ENCODE measurements at places on chromosomes 2 and 18. TPM values are rescaled to one million over a fixed set of nuclear protein-coding genes. Genes with fewer than 3 reads are reported as not detected.
A peak's percentile ranks its signal among the peaks of the same experiment; 100 is the strongest.

DNA sequence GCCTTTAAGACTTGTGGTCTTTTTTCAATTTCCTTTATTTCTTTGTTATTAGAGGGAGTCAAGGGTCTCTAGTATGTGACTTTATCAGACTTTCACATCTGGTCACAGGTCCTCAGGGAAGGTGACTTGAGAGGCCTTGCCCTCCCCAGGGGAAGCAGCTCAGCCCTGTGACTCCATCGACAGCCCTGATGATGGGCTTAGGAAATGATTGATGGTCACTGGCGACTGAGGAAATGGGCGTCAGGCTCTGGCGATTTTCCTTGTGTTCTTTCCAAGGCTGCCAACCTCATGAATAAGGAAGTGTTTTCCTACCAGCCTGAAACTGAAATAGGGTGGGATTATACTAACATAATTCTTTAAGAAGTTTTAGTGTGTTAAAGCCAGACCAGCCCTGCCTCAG, 21.1 kb downstream of the SERPINE2 start:
- H3K36me3 ChIP-seq: no peaks in the 10 kb centered on the region
- H3K27me3 ChIP-seq: no peaks in the 10 kb centered on the region

- peaks cover 49% of the 10 kb centered on the region for H3K36me3 ChIP-seq
- no peak overlapping the region for H3K4me3 ChIP-seq
- no peak for DNase-seq
- no peaks in the 10 kb centered on the region for H3K4me1 ChIP-seq
Observed at GRCh38 chr2:20257411-20257810, 32.5 kb upstream of the SDC1 start.

GRCh38 chr18:11553098-11553940, 56.1 kb upstream of the SLC35G4 start:
- no peaks in the 10 kb centered on the region for H3K27me3 ChIP-seq
- no peaks in the 10 kb centered on the region for H3K36me3 ChIP-seq
- H3K4me1 ChIP-seq: no peaks in the 10 kb centered on the region

- no peaks in the 10 kb centered on the region for H3K36me3 ChIP-seq
- H3K27ac ChIP-seq: no peak overlapping the region
- no peak for DNase-seq
- peaks cover 19% of the 10 kb centered on the region for H3K4me1 ChIP-seq
- H3K27me3 ChIP-seq: peaks cover 3% of the 10 kb centered on the region
Observed at GRCh38 chr2:206213514-206213845, 53.8 kb downstream of the EEF1B2 start.

DNA sequence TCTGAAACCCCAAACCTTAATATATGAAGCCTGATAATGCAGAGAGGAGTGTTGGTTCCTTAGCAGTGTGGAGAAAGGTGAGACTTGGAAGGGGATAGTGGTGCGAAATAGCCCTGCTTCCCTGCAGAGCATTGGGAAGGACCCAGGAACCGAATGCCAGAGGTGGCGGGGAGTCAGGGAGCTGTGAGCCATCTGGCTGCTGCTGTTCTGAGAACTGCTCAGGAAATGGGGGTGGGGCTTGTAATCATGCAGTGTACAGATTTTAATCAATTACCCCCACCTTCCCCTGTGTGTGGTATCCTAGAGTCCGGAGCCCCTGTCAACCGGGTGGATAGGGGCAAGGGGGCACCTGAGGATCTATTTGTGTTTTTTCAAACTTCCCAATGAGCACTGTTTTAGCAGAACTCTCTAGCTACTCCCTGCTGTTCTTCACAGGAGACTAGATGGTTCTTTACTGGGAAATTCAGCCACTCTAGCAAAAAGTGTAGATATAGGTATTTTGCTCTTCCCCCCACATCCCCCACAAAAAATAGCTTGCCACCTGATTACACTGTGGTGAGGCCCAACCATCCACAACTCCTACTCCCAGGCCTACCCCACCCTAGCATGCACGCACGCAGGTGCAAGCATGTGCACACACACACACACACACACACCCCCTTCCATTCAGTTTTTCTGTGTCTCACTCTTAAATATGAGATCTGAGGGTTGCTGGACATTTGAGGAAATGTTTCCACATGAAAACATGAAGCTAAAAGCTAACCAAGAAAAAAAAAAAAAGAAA, 30.1 kb upstream of the MBOAT2 start:
- peak; percentile 13 for DNase-seq
- no peaks in the 10 kb centered on the region for H3K36me3 ChIP-seq
- H3K4me1 ChIP-seq: no peaks in the 10 kb centered on the region
- no peak overlapping the region for H3K27ac ChIP-seq
- no peaks in the 10 kb centered on the region for H3K27me3 ChIP-seq

GRCh38 chr18:10872304-10872703, 277.1 kb downstream of the PIEZO2 start:
- H3K27me3 ChIP-seq: no peaks in the 10 kb centered on the region
- H3K4me1 ChIP-seq: no peaks in the 10 kb centered on the region
- no peaks in the 10 kb centered on the region for H3K36me3 ChIP-seq
- no peak for DNase-seq
- no peak overlapping the region for H3K4me3 ChIP-seq

GRCh38 chr2:228181098-228182019, at the start of gene SPHKAP:
SPHKAP (minus strand) TSS chr2:228181687; CDS start chr2:228181598, 89 bp downstream.
- peaks cover 21% of the 10 kb centered on the region for H3K27me3 ChIP-seq
- H3K27ac ChIP-seq: no peak within 1 kb of the TSS
- no peak for DNase-seq
- no peaks in the 10 kb centered on the region for H3K4me1 ChIP-seq
- H3K36me3 ChIP-seq: no peaks in the 10 kb centered on the region

DNA sequence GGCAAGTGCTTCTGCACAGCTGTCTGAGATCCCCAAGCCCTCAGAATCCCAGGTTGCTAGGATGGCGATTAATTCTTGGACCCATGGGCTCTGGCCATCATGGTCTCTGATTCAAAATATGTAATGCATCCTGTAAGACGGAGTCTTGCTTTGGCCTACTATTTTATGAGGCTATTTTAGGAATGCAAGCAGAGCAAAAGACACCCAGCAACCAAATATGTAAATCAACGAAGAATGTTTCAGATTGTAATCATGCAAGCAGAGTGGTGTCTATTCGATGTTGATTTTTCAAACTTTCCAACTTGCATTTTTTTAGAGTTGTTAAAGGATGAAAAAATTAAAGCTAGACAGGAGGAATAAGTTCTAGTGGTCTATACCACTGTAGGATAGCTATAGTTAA, 154.8 kb downstream of the COL6A3 start:
- no peaks in the 10 kb centered on the region for H3K27me3 ChIP-seq
- peak; percentile 48 for DNase-seq
- no peak overlapping the region for H3K4me3 ChIP-seq

DNA sequence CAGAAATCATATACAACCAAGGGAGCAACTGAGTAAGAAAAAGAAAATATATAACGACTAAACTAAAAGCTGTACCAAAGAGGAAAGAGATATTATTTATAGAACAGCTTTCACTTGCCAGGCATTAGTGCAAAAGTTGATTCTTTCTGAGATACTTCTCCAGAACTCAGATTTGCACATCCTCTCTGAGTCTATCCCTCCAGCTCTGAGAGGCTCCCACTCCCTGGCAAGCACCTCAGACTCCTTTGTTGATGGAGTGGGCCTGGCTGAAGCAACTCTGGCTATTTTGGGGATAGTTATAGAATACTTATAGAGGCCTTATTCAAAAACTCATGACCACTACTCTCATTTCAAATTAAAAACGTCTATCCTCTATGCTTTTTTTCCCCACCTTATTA, 501.6 kb upstream of the TNP1 start:
- no peaks in the 10 kb centered on the region for H3K36me3 ChIP-seq
- H3K27ac ChIP-seq: no peak overlapping the region
- no peaks in the 10 kb centered on the region for H3K27me3 ChIP-seq

DNA sequence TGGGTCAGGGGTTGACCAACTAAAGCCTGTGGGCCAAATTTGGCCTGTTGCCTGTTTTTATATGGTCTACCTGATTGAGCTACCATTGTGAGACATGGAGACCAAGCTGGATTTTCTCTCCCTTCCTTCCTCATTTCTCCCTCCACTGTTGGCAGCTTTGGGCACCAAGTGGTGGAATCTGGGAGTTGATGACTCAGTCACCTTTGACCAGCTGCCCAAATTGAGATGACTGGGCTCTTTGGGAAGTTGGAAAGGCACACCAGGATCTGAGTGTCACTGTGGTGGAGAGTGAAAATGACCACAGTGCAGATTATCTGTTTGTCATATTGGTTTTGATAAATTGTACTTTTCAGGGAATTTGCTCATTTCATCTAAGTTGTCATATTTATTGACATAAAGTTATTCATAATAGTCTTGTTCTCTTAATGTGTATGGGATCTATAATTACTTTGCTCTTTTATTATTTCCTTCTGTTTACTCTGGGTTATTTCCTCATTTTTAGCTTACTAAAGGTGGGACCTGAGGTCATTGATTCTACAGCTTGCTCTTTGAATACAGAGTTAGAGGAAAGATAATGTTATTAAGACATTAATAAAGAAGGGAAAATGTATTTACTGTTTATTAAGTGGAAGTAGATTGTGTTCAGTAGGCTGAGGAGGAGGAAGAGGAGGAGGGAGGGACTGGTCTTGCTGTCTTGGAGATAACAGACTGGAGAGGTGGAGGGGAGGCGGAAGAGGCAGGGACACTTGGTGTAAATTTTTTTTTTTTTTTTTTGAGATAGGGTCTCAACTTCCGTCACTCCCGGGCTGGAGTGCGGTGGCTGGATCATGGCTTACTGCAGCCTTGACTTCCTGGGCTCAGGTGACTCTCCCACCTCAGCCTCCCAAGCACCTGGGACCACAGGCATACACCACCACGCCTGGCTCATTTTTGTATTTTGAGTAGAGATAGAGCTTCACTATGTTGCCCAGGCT, 31.8 kb downstream of the AGFG1 start:
- H3K4me1 ChIP-seq: peaks cover 9% of the 10 kb centered on the region
- H3K27me3 ChIP-seq: no peaks in the 10 kb centered on the region
- H3K4me3 ChIP-seq: no peak overlapping the region
- H3K36me3 ChIP-seq: peaks cover 3% of the 10 kb centered on the region
- peak; percentile 58 for DNase-seq

- H3K27ac ChIP-seq: no peak overlapping the region
- peak; percentile 51 for DNase-seq
- H3K36me3 ChIP-seq: no peaks in the 10 kb centered on the region
- H3K4me3 ChIP-seq: no peak overlapping the region
- H3K4me1 ChIP-seq: peaks cover 5% of the 10 kb centered on the region
Observed at GRCh38 chr18:59180150-59180845, 39.7 kb upstream of the GRP start.

DNA sequence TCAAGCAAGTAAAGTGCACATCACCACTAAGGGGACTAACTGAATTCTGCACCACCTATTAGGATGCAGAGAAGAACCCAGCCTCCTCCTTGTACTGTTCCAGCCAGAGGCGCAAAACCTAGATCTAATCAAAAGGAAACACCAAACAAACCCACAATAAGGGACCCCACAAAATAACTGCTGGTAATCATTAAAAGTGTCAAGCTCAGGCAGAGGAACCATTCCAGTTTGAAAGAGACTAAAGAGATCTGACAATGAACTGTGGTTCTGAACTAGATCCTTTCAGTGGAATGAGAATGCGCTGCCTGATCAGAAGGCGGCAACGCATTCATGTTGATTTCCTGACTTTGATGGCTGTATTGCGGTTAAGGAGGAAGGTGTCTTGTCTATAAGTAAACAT, 16.8 kb downstream of the HDLBP start:
- no peak overlapping the region for H3K27ac ChIP-seq
- no peak overlapping the region for H3K4me3 ChIP-seq
- no peaks in the 10 kb centered on the region for H3K36me3 ChIP-seq
- H3K27me3 ChIP-seq: no peaks in the 10 kb centered on the region
- no peaks in the 10 kb centered on the region for H3K4me1 ChIP-seq

- H3K27ac ChIP-seq: no peak overlapping the region
- H3K27me3 ChIP-seq: no peaks in the 10 kb centered on the region
- H3K4me1 ChIP-seq: no peaks in the 10 kb centered on the region
- H3K36me3 ChIP-seq: no peaks in the 10 kb centered on the region
Observed at GRCh38 chr2:232675381-232675780, 21.8 kb upstream of the GIGYF2 start.

DNA sequence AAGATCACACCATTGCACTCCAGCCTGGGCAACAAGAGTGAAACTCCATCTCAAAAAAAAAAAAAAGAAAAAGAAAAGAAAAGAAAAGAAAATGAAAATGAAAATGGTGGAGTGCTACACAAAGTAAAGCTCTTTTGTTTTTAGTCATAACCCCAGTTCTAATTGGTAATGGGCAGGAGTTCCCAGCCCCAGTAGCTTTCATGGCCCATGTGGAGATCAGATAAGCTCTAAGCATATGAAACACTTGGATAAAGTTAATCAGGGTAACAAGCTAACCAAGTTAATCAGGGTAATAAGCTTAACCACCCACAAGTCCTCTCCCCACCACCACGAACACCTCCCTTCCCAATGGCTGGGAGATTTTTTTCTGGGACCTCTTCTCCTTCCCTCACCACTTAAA, 240.8 kb downstream of the BCL11A start:
- no peak overlapping the region for H3K27ac ChIP-seq
- H3K4me1 ChIP-seq: no peaks in the 10 kb centered on the region
- H3K36me3 ChIP-seq: no peaks in the 10 kb centered on the region
- H3K4me3 ChIP-seq: no peak overlapping the region
- H3K27me3 ChIP-seq: peaks cover 3% of the 10 kb centered on the region

- no peaks in the 10 kb centered on the region for H3K36me3 ChIP-seq
- no peaks in the 10 kb centered on the region for H3K4me1 ChIP-seq
- no peaks in the 10 kb centered on the region for H3K27me3 ChIP-seq
- no peak for DNase-seq
Observed at GRCh38 chr18:23943104-23943503, 71.5 kb upstream of the TTC39C start.

DNA sequence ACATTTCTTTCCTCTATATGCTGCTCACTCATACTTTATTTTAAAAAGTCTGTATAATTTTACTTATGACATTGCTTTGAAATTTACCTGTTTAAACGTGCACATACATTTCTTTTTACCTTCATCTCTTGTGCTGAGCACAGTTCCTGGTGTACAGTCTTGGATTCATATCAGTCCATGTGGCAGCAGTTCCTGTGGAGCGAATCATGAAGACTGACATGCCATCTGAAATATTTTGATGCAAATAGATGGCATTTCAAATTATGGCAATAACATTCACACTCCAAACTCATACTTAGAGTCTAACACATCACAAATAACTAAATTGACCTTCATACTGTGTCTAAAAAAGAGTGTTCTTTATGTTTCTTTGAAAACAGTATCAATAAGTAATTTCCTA, 90.3 kb upstream of the CDH2 start:
- H3K4me1 ChIP-seq: peaks cover 3% of the 10 kb centered on the region
- no peak overlapping the region for H3K4me3 ChIP-seq
- H3K27ac ChIP-seq: no peak overlapping the region
- H3K36me3 ChIP-seq: no peaks in the 10 kb centered on the region

The UGT1A9 gene
- not detected for total RNA-seq

The FKBP1B gene
- 19.4 TPM for total RNA-seq

The TRABD2A gene
- 2.6 TPM for total RNA-seq

The MAP3K20 gene
- total RNA-seq: 41.2 TPM

The DSG1 gene
- 0.05 TPM for total RNA-seq

The ADRA2B gene
- not detected for total RNA-seq

The MC2R gene
- total RNA-seq: not detected

The CHRNG gene
- not detected for total RNA-seq

The TAF4B gene
- 3.0 TPM for total RNA-seq

The GATA6 gene
- total RNA-seq: 10.9 TPM

The GAREM2 gene
- 2.2 TPM for total RNA-seq

The CRYBA2 gene
- total RNA-seq: not detected
